ENCODE measurements at places on chromosomes 2 and 18. TPM values are rescaled to one million over a fixed set of nuclear protein-coding genes. Genes with fewer than 3 reads are reported as not detected.
A peak's percentile ranks its signal among the peaks of the same experiment; 100 is the strongest.

Gene SP5
- polyA plus RNA-seq = 0.12 TPM

Gene ABCG8
- not detected for polyA plus RNA-seq

DNA sequence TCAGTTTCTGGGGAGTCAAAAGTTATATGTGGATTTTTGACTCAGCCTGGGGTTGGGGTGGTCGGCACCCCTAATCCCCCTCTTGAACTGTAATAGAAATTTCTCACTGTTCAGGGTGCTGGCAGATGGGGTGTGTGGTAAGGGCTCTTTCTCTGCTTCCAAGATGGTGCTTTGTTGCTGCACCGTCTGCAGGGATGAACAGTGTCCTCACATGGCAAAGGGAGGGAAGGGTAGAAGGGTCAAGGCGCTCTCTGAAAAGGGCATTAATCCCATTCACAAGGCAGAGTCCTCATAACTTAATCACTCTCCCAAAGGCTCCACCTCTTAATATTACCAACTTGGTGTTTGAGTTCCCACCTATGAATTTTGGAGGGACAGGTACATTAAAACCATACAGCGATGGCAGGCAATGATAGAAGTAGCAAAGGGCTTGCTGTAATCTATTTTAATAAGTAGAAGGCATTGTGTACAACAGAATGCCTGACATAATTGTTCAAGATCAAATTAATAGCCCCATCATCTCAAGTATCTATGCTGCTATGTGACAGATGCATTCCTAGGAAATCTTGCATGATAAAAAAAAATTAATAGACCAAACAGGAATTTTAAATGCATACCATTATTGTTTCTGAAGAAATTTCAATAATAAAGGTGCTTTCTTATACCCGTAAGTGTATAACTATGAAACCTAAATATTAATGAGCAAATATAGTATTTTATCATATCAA lies 28.1 kb downstream of the MMADHC start:
- DNase-seq = no peak

Gene CFC1
- polyA plus RNA-seq = not detected

- no peak for DNase-seq
These were observed 87.9 kb downstream of the LBH start for GRCh38 chr2:30318987-30319782.

- DNase-seq = no peak
These were observed 153.8 kb upstream of the SETBP1 start for GRCh38 chr18:44526705-44527415.

DNA sequence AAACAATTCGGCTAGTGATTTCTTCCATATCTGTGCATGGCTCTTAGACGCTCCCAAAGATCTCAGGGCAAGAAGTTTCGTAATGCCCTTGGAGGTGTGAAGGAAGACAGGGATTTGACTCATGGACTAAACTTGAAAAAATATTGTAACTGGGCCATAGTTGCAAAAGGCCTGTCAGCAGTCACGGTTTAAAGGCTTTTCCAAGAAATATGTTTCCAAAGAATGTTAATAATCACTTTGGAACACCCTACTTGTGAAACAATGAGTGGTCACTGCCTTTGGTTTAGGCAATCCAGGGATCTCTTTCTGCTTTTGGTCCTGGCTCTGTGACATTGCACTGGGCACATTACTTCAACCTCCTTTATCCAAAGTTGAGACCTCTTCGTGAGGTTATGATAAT lies 102.5 kb upstream of the RASGRP3 start:
- DNase-seq = no peak

GRCh38 chr2:20649576-20649975 lies 1.3 kb downstream of the HS1BP3 start:
- no peak for DNase-seq

- no peak for DNase-seq
These were observed 2.0 kb upstream of the GAD1 start for GRCh38 chr2:170814533-170815230.

GRCh38 chr18:33116376-33116775 lies 324.1 kb downstream of the CCDC178 start:
- DNase-seq = no peak

GRCh38 chr2:19020144-19021099 lies 338.0 kb downstream of the OSR1 start:
- no peak for DNase-seq

DNA sequence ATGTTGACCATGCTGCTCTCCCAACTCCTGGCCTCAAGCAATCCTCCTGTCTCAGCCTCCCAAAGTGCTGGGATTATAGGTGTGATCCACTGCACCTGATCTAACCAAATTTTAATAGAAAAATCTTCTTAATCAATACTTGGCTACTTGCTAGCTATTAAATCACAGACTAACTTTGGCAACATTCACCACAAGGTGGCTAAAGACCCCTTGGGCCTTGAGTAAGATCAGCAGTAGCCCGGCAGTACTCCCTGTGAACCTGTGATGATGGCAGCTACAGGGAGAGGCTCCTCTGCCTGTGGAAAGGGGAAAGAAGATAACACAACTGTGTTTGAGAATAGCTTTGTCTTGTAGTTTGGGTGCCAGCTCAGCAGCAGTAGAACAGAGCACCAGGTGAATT lies 102.9 kb downstream of the SLC39A10 start:
- DNase-seq = no peak

- peak; percentile 51 for DNase-seq
These were observed 30.1 kb upstream of the SERPINE2 start for GRCh38 chr2:224069172-224069571.

DNA sequence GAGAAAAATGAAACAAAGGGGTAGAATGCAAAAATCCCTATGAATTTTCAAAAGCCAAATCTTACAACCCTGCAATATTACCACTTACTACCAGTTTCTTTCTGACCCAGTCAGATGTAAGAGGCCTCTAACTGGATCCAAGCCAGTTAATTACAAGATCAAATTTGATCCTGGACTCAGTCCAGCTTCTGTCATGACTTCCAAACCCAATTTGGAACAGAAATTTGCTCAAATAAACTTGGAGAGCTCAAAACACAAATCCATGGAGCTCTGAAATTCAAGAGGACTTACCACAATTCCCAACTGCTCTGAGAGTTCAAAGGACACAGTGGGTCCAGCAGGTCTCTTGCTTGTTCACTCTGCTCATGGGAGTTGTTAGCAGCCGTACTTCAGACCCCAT lies 1271.7 kb upstream of the SLC39A10 start:
- DNase-seq = no peak

DNA sequence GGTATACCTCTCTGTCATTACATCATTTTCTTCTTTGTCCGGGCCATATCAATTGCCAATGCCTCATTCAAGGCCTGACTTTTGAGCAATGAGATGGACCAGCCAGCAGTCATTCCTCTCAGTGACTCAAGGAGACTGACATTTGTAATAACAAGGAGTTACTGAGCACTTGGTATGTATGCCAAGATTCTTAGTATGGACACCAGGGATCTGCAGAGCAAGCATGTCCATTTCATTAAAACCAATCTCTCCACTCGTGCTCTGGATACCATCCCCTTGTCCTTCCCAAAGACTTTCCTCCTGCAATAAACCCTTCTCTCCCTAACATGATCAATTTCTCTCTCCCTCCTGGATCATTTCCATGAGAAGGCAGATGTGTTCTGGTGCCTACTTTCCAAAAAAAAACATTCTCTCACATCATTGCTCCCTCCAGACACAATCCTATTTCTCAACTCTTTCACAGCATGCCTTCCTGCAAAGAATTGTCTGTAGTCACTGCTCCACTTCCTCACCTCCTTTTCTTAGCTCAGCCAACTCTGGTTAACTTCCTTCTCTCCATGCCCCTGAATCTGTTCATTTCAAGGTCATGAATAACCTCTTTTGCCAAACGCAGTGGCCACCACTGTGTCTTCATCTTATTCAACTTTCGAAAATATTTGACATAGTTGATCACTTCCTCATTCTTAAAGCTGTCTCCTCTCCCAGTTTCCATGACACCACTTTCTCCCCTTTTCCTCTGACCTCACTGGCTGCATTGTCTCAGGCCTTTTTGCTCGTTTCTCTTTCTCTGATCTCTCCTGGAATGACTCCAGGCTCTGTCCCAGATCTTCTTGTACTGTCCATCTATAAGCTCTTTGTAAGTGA lies 102.8 kb upstream of the CYP1B1 start:
- DNase-seq = peak; percentile 23

DNA sequence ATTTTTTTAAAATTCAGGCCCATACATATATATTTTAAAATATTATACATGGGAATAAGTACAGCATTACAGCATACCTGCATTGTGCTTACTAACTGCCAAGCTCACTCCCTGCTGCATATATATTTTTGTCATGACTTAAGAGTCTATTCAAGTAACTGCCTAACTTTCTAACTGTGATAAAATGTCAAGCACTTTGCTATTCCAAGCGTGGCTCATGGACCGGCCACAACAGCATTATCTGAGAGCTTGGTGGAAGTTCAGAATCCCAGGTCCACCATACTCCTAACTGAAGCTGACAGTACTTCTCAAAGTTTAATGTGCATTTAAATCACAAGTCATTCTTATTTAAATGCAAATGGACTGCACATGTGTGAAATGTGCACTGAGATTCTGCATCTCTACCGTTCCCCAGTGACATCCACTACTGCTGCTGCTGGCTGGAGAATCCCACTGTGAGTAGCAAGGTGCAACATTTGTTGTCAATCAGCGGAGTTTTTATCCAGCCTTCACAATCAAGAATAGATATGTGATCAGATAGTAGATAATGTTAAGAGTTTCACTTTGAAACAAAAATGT lies 79.1 kb downstream of the DYM start:
- no peak for DNase-seq

Gene CCDC121
- polyA plus RNA-seq = 2.1 TPM

DNA sequence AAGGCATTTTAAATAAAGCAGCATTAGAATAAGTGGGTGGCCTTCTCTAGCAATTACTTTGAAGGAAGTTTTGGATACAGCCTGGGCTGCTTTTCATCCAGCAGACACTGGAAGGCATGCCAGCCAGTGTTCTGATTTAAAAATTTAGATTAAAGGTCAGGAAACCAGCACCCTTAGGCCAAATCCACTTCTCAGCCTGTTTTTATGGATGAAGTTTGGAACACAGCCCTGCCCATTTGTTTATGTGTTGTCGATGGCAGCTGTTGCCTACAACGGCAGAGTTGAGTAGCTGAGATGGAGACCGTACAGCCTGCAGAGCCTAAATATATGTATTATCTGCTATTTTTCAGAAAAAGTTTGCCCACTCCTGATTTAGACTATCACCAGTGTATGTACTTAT lies 313.6 kb upstream of the ACVR2A start:
- no peak for DNase-seq

DNA sequence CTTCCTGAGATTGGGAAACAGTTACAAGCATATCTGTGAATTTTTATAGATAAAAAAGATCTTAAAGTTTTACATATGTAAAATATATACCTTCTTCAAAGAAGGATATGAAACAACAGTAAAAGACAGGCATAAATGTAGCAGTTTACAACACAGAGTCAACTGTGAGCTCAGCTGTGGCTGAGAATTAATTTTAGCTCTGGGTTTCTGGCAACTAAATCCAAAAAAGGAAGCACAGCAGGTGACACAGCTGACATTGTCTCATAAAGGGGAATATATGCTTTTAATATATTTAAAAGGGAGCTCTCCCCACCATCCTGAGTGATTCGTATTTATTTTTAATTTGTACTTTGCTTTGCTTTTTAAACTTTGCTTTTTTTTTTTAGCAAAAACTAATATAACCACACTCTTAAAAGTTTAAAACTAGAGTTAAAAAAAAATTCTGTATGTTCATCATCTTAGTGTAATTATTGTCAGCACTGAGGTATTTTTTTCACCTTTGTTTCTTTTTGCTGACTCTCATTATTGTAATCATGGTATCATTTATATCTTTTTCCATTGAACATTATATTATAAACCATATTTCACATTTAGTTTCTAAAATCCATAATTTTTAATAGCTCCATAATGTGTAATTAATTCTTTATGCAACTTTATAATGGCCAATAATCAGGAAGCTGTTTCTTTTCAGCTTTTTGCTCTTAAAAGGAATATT lies 6.7 kb downstream of the TUBB6 start:
- no peak for DNase-seq

DNA sequence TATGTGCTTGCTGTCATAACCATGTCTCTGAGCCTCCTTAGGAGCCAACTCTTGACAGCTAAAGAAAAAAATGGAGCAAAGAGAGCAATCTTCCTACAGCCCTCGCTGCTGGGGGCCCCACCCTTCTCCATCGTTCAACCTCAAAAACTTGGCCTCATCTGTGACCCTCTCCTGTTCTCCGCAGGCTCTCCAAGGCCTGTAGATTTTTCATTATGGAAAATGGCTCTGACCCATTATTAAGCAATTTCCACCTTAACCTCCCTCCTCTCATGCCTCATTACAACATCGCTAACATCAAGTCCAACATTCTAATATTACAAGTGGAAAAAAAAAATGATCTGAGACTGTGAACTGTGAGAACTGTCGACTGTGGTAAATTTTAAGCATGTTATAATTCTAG lies 98.7 kb downstream of the SLC8A1 start:
- DNase-seq = no peak

- no peak for DNase-seq
These were observed 106.9 kb upstream of the PIEZO2 start for GRCh38 chr18:11256251-11256650.

Gene LOXHD1
- 0.19 TPM for polyA plus RNA-seq

GRCh38 chr2:71552861-71553301 lies 99.5 kb downstream of the DYSF start:
- no peak for DNase-seq

DNA sequence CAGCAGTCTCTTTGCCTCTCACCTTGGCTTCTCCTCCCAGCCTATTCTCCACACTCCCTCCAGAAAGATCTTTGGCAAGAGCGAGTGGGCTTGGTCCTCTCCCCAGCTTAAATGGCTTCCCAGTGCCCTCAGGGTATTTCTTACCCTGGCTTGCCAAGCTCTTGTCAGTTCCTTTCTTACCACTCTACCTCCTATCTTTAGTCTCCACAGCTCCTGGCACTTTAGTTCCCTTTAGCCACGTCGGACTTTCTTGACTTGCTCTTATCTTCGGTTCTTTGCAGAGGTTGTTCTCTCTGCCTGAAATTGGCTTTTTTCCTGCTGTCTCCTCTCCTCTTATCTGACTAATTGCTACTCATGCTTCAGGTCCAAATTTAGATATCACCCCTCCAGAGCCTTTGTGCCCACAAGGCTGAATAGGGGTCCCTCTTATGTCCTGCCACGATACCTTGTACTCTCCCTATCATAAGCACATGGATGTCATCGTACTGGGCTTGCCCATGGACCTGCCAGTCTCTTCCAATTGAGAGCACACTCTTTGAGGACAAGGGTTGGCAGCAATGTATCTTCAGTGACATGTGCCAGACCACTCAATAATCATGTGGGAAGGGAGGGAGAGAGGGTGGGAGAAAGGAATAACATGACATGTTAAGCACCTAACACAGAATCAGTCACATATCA lies 131.7 kb upstream of the CTAGE1 start:
- DNase-seq = no peak

Measured in heart right ventricle (tissue), 16 donors.